ENCODE measurements at places on chromosomes 2 and 18.

DNA sequence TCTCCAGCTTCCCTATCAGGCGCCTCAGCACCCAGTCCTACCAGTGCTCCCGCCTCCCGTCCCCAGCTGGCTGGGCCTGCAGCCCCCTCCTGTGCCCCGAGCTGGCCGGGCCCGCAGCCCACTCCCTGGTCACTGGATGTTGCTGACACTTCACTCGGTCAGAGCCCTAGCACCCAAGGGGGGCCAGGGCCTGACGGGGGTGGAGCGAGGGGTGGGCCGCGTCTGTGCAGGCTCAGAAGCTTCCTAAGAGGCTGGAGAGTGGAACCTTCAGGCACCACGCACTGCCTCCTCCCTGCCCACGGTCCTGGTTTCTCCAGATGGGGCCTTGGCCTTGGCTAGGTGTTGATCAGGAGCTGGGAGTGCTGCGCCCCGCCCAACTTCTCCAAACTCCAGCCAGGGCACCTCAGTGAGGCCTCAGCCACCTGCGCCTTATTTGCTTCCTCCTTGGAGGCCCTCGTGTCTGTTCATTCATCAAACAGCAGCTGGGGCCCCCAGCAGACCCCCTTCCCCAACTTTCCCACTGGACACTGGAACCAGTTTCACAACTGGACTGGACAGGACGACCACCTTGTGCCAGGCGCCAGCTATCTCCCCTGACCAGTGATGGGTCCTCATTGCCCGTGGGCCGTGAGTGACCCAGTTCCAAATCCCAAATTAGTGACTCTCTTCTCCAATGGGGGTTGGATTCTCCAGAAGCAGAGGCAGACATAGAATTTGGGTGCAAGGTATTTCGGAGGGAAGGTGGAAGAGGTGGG is 16.7 kb downstream of the CAPN10 start:
- no peak for DNase-seq

- no peak for DNase-seq
Measured at GRCh38 chr18:75141166-75141565, 67.8 kb downstream of the PTGR3 start.

DNA sequence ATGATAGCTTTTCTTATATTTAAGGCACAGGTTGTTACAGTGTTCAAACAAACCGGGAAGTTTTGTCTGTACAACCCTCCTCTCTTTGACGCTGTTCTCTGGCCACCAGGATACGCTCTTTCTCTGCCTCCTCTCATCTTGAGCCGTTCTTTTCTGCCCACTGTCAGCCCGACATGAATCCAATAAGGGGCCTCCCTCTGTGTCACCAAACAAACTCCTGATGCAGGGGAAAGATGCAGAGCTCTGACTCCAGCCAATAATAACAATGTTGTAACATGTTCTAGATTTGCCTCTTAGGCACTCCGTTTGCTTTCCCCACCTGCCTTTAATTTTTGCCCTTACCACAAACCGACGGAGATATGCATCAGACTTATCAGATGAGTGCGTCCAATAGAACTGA is 449.3 kb downstream of the SLC4A3 start:
- DNase-seq, result no peak

DNA sequence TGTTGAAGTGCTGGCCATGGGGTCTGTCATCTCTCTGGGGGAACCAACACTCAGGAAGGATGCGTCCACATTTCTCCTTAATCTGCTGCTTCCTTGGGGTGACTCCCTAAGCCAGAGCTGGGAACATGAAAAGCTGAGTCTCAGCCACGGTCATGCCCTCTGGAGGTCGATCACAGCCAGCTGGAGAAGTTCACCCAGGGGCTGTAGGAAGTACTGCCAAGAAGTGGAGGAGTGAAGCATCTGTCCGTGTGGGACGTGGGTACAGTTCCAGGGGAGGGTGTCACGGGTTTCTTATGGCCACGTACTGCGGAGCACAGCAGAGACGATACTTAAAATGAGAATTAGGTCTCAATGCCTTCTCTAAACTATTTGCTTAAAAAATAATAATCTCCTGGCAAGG is 42.4 kb upstream of the IGFBP2 start:
- DNase-seq, result no peak

- DNase-seq, result no peak
Measured at GRCh38 chr2:69380072-69380917, 6.7 kb downstream of the GFPT1 start.

GRCh38 chr2:55621802-55622201 is 4.4 kb upstream of the PPP4R3B start:
- no peak for DNase-seq

DNA sequence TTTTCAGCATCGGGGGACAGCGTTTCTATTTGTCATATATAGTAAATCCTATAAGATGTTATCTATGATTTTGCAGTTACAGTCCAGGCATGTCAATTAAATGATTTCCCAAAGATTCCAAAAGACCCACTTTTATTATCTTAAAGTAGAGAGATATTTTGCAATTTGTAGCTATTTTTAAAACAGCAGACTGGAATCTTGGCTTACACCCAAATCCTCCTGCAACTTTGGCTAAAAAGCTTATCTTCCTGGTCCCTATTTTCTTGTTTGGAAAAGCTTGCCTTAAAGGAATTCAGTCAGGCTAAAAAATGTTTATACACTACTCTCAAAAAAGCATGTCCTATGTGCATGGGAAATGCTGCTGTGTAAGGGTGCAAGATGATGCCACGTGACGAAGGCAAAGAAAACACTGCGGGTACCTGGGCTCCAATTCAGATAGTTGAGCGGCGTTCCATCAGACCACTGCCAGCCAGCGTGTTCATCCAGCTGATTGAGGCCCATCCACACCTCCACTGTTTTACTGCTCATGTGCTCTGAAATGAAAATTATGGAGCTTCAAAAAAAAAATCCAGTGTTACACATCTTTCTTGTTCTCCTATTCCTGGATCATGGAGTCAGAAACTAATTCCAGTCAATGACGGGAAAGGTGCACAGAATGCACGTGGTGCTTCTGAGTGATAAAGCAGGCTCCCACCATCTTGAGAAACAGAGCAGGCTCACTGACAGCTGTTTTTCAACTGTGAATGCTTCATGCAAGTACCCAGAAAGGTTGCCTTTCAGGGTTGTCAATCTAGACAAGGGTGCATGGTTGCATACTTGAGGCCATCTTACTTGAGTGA is 33.8 kb downstream of the PLA2R1 start:
- peak; percentile 48 for DNase-seq

GRCh38 chr2:67904966-67905365 is 157.8 kb downstream of the C1D start:
- no peak for DNase-seq

GRCh38 chr18:41324020-41324791 is 630.8 kb upstream of the PIK3C3 start:
- no peak for DNase-seq

DNA sequence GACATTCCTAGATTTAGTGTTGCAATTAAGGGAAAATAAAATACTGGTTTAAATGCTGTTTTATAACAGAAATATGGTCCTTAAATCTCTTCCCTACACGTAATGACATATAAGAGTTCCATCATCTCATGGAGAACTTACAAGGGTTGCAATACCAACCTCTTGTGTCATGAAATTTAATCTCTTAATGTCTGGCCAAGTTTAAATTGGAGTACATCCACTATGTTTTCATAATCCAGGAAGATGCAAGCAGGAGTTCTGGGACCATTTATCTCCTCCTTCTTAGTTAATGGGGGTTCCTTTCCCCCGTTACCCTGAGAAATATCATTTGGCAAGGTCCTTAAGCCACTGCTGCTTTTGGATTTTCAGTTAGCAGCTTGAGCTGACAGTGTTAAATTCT is 126.0 kb upstream of the ACVR2A start:
- DNase-seq, result no peak

- no peak for DNase-seq
Measured at GRCh38 chr2:9532421-9532820, 23.2 kb downstream of the ADAM17 start.

DNA sequence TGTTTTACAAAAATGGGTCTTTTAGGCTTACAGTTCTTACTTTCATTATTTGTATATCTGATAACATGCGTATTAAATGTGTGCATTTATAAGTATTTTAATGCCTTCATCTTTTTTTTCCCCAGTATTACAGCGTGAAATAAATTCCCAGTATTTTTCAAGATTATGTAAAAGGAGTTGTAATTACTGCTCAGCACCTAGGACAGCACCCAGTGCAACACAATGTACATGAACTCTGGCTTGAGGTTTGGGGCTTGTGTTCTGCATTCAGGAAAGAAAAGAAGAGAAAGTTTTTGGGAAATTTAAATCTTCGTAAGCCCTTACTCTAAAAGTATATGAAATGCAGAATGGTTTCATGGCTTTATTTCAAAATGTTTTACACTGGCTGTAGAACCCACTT is 16.7 kb downstream of the ZNF638 start:
- peak; percentile 59 for DNase-seq
